Right lung (tissue), 10 donors: ENCODE measurements at places on chromosomes 7 and 10. TPM values are rescaled to one million over a fixed set of nuclear protein-coding genes. Genes with fewer than 3 reads are reported as not detected.
A peak's percentile ranks its signal among the peaks of the same experiment; 100 is the strongest.

- DNase-seq: no peak
Measured at GRCh38 chr10:95451568-95452524, 109.3 kb downstream of the SORBS1 start.

Gene TMEM213
- 0.51 TPM for polyA plus RNA-seq

DNA sequence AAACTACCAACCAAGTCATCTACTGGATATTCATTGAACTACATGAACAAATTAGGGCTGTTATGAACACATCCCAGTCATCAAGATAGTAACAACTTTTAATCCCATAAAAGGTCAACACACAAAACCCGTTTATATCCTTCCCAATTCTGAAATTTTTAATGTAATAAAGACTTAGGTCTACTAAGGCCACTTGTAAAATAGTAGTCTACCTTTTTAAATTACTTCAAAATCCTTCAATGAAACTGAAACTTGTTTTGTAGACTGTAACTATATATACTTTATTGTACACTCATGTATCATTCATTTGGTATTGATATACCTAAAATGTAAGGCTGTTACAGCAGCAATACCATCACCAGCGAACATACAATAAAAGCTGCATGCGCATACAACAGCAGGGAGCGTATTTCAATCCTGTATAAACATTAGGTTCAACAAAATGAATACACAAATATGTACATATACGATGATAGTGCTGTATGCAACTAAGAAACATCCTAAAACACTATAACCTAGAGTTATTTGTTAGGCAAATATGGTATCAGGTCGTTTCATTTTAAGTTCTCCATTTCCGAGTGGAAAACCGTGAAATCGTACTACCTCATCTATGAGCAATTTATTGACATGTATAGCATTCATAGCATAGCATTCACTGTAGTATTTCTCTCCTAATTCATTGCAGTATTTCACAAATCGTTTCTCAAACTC is 973 bp downstream of the ATAD1 start:
- DNase-seq: no peak

Gene SCIN
- 6.5 TPM for polyA plus RNA-seq

- DNase-seq: no peak
Measured at GRCh38 chr7:29156907-29157452, 10.6 kb upstream of the CPVL start.

DNA sequence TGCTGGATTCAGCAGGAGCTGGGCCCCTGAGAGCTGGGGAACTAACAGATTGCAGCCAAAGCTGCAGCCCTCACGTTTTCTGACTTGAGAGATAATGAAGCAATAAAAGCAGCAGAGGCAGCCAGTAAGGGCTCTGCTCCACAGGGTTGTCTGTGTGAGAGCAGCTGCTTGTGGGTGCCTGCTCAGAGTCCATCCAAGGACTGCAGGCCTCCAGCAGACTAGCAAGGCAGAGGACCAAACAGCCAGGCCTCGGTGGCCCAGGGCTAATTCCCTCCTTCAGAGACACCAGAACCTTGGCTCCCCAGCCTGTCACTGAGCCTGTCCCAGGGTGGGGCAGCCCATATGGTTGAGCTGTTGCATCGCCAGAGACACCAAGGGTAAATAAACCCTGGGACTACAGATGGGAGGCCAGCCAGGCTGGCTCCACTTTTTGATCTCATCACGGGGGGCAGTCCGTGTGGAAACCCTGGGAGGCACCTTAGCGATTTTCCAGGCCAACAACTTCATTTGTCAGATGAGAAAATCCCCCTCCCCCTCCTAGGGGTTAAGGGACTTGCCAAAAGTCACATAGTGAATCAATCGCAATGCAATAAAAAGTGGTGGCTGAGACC is 229.2 kb downstream of the WDR11 start:
- DNase-seq: peak; percentile 61

GRCh38 chr7:37973915-37974314 is 53.5 kb downstream of the EPDR1 start:
- DNase-seq: no peak

Gene GRM3
- polyA plus RNA-seq: 0.40 TPM

- no peak for DNase-seq
Measured at GRCh38 chr7:34772296-34772938, 114.4 kb downstream of the NPSR1 start.

- no peak for DNase-seq
Measured at GRCh38 chr7:151542606-151543130, 23.0 kb upstream of the RHEB start.

Gene TFAM
- polyA plus RNA-seq: 45.4 TPM

Gene ICA1
- polyA plus RNA-seq: 48.9 TPM

- no peak for DNase-seq
Measured at GRCh38 chr7:17462131-17462631, 163.7 kb downstream of the AHR start.

DNA sequence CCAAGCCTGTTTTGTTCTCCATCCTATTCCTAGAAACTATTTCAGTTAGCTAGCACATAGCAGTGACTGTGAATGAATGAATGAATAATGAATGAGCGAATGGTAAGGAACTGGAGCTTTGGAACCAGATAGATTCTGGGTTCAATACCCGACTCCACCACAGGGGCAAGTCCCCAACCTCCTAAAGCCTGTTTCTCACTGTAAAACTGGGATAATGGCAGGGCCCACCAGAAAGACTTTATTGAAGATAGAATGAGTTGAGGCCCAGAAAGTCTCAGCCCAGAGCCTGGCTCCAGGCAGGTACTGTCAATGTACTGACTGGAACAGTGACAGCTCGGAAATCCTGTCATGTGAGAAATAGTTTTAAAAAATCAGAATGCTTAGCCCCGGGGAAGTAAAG is 1.1 kb upstream of the CDH23 start:
- DNase-seq: no peak

- no peak for DNase-seq
Measured at GRCh38 chr10:71542478-71542877, 145.8 kb downstream of the CDH23 start.

Gene MACC1
- 11.2 TPM for polyA plus RNA-seq

Gene STAG3
- polyA plus RNA-seq: 18.5 TPM

Gene CFAP70
- 18.5 TPM for polyA plus RNA-seq

Gene CYP2W1
- polyA plus RNA-seq: 12.8 TPM

- DNase-seq: no peak
Measured at GRCh38 chr10:23558361-23558799, 119.5 kb downstream of the OTUD1 start.

Gene CAMK2B
- 0.96 TPM for polyA plus RNA-seq

Gene PLXNA4
- polyA plus RNA-seq: 6.2 TPM

Gene IGFBP1
- not detected for polyA plus RNA-seq

Gene LIPM
- polyA plus RNA-seq: not detected

Gene NAMPT
- polyA plus RNA-seq: 41.6 TPM

DNA sequence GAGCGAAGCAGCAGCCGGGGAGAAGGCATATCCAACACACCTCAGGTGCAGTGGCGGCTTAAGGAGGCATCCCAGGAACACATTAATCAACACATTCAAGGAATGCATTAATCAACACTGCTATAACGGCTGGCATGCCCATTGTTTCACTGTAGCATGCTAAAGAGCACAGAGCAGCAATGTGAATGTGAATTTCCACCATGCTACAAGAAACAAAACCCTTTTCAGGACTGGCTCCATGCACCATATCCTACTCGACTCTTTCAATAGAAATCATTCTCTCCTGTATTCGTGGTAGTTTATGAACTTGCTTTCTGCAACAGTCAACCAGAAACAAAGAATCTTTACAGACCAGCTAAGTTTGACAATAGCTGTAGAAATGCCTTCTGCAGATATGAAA is 149.0 kb downstream of the NRCAM start:
- no peak for DNase-seq

GRCh38 chr10:128863411-128863810 is 603.6 kb upstream of the MGMT start:
- DNase-seq: no peak

DNA sequence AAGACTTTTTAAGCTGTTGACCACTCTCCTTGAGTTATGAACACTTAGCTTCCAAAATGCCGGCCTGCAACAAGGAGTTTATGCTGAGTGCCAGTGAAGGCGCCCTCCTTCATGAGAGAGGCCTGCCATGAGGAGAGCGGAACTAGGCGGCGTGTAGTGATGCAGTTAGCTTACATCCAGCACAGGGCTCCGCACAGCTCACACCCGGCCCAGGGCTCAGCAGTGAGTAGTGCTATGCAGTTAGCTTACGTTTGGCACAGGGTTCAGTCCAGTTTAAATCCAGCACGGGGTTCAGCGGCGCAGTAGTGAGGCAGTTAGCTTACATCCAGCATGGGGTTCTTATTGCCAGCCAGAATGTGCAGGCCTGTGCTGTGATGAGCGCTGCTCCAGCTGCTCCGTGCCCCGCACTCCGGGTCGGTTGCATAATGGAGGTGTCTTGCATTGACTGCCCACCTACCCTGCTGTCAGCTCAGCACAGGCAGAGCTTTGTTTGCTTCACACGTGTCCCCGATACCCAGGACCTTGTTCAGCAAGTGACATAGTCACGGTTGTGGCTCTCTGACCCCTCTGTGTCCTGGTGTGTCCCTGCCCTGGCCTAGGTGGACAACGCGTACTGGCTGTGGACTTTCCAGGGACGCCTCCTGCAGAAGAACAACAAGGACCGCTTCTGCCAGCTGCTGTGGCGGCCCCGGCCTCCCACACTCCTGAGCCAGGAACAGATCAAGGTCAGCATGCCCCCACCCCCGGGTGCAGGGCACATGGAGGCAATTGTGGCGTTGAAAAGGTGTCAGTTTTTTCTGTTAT is 21.9 kb downstream of the EIF3B start:
- no peak for DNase-seq

DNA sequence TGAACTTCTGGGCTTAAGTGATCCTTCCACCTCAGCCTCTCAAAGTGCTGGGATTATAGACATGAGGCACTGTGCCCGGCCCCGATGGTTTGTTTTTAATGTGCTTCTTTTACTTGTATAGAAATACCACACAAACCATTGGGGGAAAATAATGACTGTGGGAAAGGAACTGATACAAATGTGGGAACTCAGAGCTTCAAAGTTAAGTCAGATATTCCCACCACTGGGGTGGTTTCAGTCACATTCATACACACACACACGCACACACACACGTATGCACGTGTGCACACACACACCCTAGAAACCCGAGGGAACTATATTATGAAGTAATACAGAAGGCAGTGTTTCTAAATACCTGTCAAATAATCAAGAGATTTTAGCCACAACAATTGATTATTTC is 17.0 kb downstream of the CPA4 start:
- DNase-seq: no peak

Gene CCDC3
- 6.6 TPM for polyA plus RNA-seq

DNA sequence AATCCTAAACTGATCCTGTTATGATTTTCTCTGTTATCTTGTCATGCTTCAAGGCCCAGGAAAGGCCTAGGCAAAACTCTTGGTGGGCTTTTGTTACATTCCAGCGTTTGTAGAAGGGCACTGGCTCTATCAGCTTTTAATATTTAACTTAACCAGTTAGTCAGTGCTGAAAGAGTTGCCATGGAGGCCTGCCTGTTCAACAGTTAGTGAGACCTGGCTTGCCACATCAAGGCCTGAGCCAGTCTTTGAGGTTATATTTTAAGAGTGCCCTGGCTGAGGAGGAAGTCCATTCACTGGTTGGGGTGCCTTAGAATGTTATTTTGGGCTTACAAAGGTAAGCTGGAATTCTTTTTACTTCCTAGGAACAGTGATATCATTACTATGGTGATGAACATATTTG is 144.1 kb upstream of the NRG3 start:
- no peak for DNase-seq

GRCh38 chr7:41033500-41033899 is 669.4 kb downstream of the INHBA start:
- DNase-seq: no peak

GRCh38 chr10:58820861-58821751 is 308.4 kb downstream of the BICC1 start:
- peak; percentile 39 for DNase-seq

DNA sequence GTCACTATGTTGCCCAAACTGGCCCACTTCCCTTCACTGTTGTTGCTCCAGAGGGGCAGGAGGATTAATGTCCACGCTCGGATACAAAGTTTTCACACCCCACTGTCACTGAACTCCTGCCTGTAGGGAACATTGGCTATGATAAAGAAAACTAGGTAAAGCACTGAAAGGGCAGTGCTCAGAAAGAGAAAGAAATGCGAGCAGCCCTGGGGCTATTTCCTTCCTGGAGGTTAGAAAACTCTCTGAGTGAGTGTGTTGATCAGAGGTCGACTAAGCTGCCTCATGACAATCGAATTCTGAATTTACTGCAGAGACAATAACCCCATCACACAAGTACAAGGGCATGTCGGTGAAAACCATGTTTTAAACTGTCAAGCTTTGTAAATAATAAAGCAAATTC is 227.2 kb upstream of the PITRM1 start:
- no peak for DNase-seq

Gene GCC1
- 11.6 TPM for polyA plus RNA-seq

Gene AKR1C8
- not detected for polyA plus RNA-seq

- peak; percentile 74 for DNase-seq
Measured at GRCh38 chr10:66931340-66931948, 5.6 kb downstream of the LRRTM3 start.

Gene EGFR
- polyA plus RNA-seq: 37.0 TPM

- no peak for DNase-seq
Measured at GRCh38 chr10:77036993-77037734, 600.4 kb downstream of the KCNMA1 start.

DNA sequence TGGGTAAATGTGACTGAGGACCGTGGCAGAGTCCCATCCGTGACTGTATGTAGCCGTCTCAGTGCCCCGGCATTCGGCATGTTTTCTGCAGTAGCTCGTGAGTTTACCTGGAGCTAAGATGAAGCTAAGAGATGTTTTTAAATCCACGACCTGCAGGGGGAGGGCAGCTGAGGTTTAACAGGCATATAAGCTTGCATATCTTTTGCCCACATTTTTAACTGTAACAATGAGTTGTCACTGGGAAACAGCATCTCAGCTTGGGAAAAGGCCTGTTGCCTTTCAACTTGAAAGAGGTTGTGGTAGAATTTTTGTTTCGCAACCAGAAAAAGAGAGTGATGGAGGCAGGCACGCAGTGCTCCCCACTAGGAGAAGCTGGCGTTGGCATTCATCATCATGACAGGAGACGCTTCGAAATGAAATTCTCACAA is 77.7 kb downstream of the CELF2 start:
- DNase-seq: no peak

DNA sequence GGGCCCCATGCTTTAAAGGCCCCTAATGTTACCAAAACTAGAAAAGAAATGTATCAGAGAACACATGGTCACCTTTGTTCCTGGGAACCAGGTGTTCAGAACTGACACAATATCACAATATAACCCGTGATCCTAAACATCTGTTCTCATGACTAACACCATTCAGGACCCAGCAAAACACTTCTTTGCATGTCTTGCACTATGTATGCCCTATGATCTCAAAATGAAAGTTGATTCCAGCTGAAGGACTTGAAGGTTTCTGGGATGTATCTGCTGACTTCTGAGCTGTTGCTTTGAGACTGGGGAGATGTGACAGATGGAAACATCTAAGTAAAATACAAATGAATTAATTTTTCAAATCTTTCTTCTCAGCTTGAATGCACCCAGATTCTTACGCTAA is 37.5 kb upstream of the PIK3CG start:
- no peak for DNase-seq
